BE2C (cell line): ENCODE measurements at places on chromosomes 16 and 17.
A peak's percentile ranks its signal among the peaks of the same experiment; 100 is the strongest.

GRCh38 chr17:77117415-77117814, 23.4 kb upstream of the SEC14L1 start:
- DNase-seq: no peak

DNA sequence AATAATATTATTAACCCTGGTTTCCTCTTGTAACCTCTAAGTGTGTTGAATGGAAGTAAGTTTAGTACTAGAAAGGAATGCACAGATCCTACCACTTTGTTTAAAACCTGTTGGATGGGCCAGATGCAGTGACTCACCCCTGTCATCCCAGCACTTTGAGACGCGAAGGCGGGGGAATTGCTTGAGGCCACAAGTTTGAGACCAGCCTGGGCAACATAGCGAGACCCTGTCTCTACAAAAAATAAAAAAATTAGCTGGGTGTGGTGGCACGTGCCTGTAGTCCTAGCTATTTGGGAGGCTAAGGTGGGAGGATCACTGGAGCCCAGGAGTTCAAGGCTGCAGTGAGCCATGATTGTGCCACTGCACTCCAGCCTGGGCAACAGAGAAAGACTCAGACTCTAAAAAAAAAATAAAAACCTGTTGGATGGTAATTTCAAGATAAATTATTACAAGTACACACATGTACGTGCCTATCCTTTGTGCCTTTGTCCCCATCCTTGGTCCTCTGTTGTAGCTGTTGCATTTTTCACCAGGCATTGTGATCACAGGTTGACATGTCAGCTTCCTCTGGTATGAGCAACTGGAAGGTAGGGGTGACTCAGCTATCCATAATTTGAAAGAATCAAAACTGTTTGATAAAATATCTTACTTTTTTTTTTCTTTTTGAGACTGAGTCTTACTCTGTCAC, 30.7 kb upstream of the METTL9 start:
- DNase-seq: no peak

DNA sequence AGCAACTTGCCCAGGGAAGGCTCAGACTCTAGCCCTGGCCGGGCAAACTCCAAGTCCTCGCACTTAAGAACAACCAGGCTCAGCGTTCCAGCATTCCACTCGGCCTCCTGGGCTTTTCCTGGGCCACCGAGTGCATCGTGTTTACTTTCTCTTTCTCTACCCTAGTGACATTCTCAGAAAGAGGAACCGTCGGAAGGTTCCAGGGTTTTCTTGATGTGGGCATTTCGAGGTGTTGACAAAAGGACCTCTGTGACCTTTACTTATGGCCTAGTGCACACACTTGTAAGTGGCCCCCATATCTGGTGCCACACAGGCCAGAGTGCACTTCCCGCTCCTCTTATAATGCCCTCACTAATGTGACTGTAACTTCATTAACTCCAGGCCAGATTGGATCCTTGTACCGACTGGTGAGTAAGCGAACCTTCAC, 3.1 kb upstream of the BANP start:
- DNase-seq: no peak

DNA sequence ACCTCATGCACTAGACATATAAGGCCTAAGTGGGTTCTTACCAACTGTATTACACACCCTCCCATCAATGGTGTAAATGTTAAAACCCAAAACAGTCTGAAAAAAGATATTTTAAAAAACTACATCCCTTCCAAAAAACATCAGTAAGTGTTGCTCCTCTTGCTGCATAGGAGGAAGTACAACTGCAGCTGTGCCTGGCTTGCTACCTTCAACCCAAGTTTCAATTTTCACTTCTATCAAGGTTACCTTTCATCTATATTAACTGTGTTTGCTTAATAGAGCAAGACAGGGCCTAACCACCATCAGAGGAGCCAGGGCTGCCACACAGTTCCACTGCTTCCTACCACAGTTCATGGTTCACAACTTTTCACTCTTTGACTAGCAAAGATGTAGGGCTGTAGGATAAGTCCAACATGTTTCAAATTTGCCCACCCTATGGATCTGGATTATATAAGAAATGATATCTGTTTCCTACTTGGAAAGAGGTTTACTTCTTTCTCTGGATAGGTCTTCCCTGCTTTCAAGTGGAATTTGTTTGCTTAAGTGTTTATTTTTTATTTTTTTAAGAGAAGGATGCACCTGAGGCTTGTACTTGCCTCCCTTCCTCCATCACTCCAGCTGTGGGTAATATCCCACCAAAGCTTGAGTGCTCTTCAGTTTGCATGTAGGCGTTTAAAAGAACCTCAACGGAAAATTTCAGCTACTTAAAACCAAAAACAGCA, 56.7 kb downstream of the GRB7 start:
- no peak for DNase-seq

GRCh38 chr17:73286863-73287296, 24.9 kb downstream of the CDC42EP4 start:
- DNase-seq: no peak

DNA sequence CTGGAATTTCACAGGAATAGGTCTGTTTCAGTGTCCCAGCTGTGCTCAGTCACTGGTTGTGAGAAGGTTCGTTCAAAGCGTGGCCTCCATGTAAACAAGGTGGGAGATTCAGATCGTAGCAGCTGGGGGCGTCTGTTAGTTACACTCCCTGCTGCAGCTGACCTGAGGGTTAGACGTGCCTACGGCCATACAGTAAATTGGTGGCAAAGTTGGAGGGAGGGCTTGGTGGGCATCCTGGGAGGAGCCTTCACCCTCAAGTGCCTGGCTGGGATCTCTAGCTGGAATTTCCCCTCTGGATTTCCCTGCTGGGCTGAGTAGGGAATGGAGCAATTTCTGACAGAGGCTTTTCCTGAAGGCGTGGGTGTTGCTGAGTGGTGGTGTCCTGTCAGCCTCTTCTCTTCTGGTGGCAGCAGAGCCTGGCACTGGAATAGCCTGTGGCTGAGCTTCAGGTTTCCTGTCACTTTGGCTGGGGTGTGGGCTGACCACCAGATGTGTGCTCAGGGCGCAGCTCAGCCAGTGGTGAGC, 6.4 kb downstream of the FCSK start:
- DNase-seq: peak; percentile 39

- no peak for DNase-seq
Observed at GRCh38 chr17:44955674-44956425, 8.3 kb upstream of the KIF18B start.

DNA sequence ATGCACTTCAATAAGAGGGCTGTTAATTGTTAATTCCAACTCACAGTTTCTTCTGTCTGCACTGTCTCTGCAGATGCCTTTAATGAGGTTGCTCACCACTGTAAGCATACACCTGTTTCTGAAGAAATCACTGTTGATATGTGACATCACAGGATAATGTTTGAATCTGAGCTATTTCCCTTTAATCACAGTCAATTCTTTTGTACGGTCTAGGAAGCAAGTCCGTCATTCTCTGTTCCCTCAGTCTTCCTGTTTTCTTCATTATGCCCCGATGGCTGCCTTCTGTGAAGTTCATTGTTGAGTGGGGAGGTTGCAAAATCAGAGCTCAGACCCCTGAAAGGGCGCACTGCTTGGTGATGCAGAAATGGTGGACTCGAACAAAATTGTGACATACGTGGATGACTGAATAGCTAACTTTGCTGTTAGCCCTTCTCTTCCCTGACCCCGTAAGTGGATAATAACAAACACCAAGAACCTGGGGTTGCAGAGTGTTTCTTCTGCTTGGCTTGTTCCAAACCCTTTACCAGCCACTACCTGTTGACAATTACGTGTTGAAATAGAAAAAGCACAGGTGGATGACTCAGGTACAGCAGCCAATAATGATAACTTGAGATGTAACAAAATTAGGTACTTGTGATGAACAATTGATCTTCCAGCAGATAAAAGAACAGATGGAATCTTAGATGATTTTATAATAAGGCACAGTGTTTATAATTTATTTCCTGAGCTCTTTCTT, 71.9 kb upstream of the AXIN2 start:
- no peak for DNase-seq

- DNase-seq: no peak
Observed at GRCh38 chr16:57289391-57290257, 5.2 kb upstream of the PLLP start.

DNA sequence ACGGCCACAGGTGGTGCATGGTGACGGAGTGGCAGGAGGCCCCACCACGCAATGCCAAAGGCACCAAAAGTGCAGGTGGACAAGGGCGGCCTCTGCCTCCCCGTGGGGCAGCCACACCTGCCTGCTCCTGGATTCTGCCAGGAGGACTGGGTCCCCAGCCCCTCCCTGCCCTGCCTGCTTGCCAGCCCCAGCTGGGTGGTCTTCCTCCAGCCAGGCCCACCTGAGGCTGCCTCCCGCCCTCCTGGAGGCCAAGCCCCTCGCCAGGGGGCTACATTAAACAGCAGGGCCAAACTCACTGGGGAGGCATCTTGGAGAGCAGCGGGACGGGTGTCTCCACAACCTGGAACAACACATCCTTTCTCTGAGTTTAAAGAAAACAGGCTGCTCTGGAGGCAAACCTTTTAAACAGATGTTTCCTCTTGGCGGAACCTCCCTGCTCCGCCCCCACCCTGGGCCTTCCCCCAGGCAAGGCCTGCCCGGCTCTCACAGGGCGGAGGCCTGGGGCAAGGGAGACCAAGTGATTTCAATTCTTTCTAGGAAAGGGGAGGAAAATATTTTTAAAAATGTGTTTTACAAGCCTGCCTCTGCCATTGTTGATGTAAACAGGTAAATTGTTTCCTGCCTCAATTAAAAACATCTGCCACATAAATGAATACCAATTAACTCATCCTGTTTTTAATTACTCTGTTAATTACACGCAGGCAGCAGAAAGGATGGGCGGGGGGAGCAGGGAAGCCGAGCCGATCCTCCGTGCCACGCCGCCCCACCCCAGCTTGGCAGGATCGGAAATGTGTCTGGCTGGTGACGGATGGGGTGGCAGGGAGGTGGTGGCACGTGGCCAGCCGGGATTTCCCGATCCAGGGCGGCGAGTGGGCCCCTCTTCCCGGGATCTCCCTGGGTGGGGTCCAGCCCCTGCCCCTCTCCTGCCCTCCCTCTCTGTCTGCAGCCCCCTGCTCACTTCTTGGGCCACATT, 54.4 kb upstream of the PABPN1L start:
- peak; percentile 56 for DNase-seq

DNA sequence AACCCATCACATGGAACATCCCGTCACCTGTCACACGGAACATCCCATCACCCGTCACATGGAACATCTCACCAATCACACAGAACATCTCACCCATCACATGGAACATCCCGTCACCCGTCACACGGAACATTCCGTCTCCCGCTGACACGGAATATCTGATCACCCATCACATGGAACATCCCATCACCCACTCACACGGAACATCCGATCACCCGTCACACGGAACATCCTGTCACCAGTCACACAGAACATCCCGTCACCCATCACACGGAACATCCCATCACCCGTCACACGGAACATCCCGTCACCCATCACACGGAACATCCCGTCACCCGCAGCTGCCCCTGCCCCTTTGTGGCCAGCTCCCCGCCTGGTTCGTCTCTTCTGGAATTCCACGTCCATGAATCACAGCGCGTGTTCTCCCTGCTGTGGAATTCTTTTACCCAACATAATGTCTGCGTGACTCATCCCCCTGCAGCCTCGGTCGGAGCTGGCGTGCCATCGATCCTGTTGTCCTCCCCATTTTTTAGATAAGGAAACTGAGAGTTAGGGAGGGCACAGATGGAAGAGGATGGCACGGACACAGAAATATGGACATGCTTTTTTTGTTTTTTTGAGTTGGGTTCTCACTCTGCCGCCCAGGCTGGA, 5.6 kb downstream of the CPNE7 start:
- no peak for DNase-seq

DNA sequence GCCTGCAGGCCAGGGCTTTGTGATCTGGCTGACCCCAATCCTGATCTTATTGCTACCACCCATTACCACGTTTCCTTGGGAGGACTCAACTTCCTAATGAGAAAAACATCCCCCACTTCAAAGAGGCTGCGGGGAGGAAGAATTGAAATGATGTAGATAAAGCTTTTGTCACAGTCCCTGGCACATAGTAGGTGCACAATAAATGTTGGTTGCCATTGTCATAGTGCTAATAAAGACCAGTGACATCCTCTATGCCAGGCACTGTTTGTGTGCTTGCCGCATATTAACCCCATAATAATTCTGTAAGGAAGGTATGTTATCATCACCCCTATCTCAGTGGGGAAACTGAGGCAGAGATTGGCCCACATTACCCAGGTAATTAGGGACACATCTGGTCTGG, 22.4 kb downstream of the WNT3 start:
- no peak for DNase-seq

- no peak for DNase-seq
Observed at GRCh38 chr16:30724641-30725417, 23.4 kb upstream of the PHKG2 start.

DNA sequence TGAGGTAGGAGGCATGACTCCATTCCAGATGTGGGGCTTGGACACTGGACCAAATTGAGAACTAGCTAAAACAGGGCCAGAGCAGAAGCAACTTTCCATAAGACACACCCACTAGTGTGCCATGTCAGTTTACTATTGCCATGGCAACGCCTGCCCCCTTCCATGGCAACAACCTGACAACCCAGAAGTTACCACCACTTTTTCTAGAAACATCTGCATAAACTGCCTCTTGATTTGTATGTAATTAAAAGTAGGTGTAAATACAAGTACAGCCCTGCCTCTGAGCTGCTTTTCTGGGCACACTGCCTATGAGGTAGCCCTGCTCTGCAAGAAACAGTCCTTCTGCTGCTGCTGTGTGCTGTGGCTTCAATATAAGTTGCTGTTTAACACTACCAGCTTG, 19.5 kb upstream of the SCNN1B start:
- DNase-seq: no peak

GRCh38 chr16:81864646-81865382, 85.7 kb downstream of the PLCG2 start:
- no peak for DNase-seq

DNA sequence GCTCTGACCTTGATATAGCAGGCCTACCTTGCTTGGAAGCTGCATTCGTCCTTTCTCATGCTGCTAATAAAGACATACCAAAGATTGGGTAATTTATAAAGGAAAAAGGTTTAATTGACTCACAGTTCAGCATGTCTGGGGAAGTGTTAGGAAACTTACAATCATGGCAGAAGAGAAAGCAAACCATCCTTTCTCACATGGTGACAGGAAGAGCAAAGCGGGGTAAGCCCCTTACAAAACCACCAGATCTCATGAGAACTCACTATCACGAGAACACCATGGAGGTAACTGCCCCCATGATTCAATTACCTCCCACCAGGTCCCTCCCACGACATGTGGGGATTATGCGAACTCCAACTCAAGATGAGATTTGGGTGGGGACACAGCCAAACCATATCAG, 6.0 kb upstream of the MAPT start:
- DNase-seq: no peak

GRCh38 chr16:814974-815373, 14.4 kb upstream of the GNG13 start:
- no peak for DNase-seq

GRCh38 chr16:87424266-87424665, 32.1 kb downstream of the MAP1LC3B start:
- no peak for DNase-seq

GRCh38 chr17:37708616-37709212, 36.1 kb downstream of the HNF1B start:
- DNase-seq: no peak
